NCI-H446 treated with DMSO at 0.1 percent for 48 hours (cell line): ENCODE measurements at places on chromosomes 1 and 21.

DNA sequence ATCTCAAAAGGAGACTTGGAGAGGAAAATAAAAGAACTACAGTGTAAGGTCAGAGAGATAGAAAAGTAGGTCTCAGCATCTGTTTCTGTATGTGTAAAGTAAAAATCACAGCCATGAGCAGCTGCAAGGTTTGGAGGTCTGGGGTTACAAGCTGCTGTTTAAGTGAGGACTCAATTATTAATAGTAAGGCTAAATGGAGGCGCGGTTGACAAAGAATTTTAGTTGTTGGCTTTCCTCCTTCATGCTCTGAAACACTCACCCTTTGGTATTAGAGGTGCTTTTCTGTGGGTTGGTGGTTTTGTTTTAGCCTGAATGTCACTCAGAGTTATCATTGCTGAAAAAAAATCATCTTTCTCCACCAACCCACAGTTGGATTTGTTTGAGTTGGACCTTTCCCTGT, 59.8 kb upstream of the HAO2 start:
- no peak for DNase-seq

DNA sequence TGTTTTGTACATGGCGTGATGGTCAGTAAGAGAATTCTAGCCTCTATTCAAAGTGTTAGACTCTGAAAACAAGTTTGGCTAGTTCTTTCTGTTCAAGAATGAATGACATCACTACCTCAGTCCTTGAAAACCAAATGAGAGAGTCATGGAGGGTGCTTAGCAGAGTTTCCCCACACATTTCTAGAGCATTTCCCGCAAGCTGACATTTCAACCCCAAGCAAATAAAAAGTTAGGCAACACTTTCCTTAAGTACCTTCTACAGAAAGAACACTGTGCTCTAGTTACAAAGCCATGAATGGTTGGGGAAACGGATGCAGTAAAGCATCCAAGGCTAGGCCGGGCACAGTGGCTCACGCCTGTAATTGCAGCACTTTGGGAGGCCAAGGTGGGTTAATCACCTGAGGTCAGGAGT, 47.9 kb upstream of the SLC44A3 start:
- DNase-seq, result no peak

DNA sequence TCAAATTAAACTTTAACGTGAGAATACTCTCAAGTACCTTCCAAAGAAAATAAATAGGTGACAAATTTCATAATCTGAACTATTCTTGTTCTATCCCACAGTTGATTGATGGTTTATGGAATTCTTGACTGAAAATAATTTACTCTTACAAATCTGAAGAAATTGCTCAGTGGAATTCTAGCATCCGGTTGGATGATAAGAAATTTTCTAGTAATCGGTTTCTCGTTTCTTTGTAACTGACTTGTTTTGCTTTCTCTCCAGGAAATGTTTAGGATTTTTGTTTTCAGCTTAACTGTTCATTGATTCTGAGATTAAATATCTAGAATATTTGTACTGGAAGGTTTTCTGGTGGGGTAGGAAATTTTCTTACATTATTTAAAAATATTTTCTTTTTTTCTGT, 558.9 kb upstream of the ADAMTS5 start:
- no peak for DNase-seq

DNA sequence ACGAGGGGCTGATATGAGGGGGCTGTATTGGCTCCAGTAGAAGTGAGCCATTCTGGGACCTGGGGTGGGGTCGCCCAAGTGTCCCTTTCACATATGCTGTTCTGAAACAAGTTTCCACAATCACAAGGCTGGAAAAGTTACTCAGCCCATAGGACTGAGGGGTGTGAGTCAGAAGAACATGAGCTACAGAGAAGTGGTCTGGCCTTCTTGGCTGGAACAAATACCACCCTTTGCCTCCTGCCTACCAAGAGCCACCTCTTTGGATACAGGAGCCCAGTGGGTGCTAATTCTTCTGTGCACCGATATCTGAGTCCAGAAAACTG, 42.4 kb downstream of the MEF2D start:
- no peak for DNase-seq

DNA sequence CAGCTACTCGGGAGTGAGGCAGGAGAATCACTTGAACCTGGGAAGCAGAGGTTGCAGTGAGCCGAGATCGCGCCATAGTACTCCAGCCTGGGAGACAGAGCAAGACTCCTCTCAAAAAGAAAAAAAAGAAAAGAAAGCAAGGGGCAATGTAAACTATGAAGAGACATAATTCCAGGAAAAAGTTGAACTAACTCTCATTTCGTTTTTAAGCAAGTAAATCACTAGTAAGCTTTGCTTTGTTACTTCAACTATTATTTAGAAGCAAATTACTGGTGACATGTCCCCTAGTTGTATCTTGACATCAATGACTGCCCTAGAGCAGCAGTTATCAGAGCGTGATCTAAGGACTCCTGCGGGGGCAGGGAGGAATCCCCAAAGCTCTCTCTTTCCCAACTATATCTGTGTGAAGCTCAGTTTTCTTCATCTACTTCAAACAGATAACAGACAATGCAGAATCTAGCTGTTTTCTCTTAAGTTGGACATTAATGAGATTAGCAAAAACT, 18.7 kb downstream of the CLSTN1 start:
- no peak for DNase-seq

DNA sequence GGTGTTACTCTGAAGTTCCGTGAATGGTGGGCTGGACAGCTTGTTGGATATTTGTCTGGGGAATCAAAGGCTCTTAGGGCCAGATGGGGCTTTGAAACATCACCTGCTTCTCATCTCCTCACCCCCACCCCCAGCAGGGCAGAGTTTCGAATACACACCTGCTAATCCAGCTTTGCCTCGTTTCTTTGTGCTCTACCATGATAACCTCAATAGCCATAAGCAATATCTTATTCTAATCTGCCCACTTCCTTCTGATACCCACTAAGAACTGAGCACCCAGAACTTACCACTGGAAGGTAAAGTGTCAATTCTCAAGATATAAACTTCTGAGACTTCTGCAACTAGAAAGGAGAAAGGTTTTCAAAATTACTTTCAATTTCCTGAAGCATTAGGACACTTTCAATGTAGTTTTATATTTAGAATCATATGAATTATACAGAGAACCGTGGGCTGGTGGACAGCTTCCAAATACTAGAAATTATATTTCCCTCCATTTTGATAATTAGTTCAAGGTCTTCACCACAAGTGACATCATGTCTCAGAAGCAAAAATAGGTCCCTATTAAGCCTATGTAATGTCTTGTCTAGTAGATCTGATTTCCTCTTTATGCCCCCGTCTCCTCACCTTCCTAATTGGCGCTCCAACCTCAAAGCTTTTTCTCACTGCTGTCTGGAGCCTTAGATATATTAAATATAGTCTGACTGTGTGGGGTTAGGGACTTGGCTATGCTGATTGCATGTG, 64.4 kb upstream of the NEK2 start:
- DNase-seq, result no peak

- DNase-seq, result no peak
Measured at GRCh38 chr1:31562707-31563360, 13.5 kb upstream of the TINAGL1 start.

- DNase-seq, result no peak
Measured at GRCh38 chr1:1122981-1123480, 7.1 kb upstream of the C1orf159 start.

DNA sequence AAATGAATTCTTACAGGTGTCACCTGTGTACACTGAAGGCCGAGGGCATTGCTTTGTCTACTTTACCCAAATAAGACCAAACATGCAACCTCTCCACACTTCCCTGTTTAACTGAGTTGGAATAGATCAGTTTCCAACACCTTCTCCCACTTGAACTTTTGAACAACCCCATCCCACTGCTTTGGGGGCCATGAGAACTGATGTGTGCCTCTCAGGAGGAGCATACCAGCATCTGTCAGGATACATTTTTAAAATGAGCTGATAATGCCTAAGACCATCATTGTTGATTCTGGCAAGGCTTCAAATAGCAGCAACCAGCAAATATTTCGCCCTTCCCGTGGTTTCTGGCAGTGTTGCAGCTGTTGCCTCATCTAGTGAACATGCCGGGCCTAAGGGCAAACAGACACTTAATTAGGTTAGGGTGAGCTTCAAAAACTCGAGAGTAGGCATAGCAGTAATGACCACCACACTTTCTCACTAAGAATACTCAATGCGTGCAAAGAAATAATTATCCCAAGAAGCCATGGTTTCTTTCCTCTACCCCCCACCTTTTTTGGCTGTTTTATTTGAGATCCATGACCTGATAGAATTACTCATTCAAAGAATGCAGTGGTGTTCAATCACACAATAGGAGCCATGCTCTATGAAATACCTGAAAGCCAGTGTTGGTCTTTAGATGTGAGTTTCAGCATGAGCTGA, 63.7 kb downstream of the MAP10 start:
- peak; percentile 80 for DNase-seq

DNA sequence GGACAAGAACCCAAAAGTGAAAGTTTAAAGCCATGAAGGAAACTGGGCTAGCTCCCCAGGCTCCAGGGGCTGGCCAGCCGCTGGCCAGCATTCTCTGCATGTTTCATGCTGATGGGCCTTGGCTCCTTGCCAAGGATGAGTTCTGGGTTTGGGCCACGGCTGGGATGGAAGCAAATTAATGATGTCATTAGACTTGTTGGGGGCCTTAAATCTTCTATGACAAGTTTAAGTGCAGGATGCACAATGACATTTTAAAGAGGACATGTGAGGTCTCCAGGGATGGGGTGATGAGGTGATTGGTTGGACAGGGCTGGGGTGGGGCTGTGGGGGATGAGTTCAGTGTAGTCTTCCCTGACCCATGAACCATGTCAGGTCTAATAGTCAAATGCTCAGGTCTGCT, 199.6 kb downstream of the TRABD2B start:
- no peak for DNase-seq

GRCh38 chr1:183249941-183250452, 63.9 kb downstream of the LAMC2 start:
- DNase-seq, result no peak

GRCh38 chr1:229223498-229223897, 47.4 kb upstream of the RAB4A start:
- DNase-seq, result no peak

- DNase-seq, result no peak
Measured at GRCh38 chr1:235776396-235776795, 90.3 kb downstream of the LYST start.

GRCh38 chr1:26915204-26915842, 1.5 kb upstream of the NR0B2 start:
- no peak for DNase-seq

- no peak for DNase-seq
Measured at GRCh38 chr1:10935724-10936123, 76.7 kb upstream of the TARDBP start.

DNA sequence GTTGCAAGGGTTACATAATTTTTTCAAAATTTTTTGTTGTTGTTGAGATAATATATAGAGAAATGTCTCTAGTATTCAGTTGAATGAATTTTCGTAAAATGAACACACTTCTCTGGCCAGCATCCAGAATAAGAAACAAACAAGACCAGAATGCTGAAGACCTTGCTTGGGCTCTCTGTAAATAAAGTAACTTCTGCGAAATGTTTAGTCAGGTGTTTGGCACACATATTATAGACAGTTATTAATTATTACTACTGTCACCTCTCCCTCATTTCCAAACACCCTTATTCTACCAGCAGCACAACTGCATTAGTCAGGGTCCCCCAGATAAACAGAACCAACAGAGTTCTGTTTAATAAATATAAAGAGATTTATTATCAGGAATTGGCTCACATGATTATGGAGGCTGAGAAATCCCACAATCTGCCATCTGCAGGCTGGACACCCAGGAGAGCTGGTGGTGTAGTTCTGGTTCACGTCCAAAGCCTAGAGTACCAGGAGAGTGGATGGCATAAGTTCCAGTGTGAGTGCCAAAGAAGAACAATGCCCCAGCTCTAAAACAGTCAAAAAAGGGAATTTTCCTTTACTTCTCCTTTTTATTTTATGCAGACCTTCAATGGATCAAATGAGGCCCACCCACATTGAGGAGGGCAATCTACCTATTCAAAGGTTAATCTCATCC, 44.1 kb upstream of the KCND3 start:
- DNase-seq, result peak; percentile 95
